ENCODE measurements at places on chromosomes 4 and X.

- DNase-seq, result peak; percentile 6
Measured at GRCh38 chrX:114584375-114584943, 573 bp downstream of the HTR2C start.

- no peak for DNase-seq
Measured at GRCh38 chr4:96652158-96652557, 812.3 kb downstream of the PDHA2 start.

DNA sequence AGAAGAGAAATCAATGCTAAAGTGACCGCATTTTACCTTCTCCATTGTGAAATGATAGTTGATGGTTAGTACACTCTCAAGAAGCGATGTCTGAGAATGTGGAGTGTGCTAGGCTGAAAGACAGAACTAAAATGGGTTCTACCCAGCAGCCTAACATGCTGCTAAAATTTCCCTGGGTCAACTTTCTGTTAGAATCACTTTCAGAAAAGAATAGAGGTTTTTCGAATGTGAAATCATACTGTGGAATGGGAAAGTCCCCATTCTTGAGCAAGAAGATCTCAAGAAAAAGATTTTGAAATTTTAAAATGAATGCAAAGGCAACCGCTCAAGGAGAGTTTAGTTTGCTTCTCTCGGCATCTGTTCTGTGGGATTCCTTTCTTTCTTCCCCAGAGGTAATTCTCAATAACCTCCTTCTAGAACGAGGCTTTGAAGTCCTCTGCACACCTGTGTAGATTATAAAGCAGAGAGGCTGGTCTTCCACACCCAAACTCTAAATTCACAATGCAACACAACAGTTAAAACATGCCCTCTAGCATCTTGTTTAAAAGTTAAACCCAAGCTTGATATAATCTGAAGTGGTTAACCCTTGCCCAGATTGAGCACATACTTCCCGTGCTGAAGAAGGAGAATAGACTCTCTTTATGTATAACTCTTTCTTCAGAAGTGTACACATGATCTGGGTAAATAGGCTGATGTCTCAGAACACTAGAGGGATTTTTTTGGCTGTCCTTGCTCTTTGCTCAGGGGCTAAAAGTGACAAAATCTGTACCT, 208.7 kb upstream of the KLF3 start:
- no peak for DNase-seq

GRCh38 chrX:9909254-9909653, 57.9 kb upstream of the CLDN34 start:
- DNase-seq, result no peak

- DNase-seq, result no peak
Measured at GRCh38 chrX:152912106-152912505, 14.2 kb downstream of the ZNF185 start.

- no peak for DNase-seq
Measured at GRCh38 chrX:21993265-21993664, 38.9 kb upstream of the PHEX start.

GRCh38 chr4:25246680-25247611, 13.1 kb downstream of the PI4K2B start:
- DNase-seq, result no peak

DNA sequence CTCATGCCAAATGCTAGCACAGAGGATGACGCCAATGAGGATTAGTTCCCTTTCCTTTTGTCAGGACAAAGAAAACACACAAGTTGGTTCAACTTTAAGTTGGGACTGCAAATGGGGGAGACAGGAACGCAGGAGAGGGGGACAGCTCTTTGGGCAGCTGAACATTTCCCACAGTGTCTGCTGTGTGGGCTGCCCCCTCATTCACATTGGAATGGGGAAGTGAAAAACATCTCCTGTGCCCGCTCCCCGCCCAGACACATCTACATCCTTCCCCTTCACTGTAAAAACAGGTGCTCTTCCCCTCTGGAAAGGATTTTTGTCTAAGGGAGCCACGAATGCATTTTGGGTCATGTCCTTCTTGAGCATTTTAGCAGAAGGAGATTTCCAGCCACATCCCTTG, 44.5 kb upstream of the TBC1D9 start:
- DNase-seq, result no peak

DNA sequence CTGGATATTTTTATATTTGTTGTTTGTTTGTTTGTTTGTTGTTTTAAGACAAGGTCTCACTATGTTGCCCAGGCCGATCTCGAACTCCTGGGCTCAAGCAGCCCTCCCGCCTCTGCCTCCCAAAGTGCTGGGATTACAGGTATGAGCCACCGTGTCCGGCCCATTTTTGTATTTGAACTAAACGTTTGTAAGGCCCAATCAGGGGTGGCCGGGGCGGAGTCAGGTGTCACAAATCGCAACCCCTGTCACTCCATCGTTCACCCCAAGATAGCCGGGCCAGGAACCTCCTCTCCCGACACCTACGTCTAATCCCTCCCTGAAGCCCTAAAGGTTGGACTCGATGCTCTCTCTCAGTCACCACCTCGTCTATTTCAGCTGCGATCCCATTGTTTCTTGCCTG, 722 bp upstream of the EFHC2 start:
- DNase-seq, result no peak

- peak; percentile 55 for DNase-seq
Measured at GRCh38 chr4:20305976-20306375, 54.3 kb downstream of the SLIT2 start.

GRCh38 chr4:77600521-77601451, 4.8 kb upstream of the CXCL13 start:
- peak; percentile 41 for DNase-seq

GRCh38 chr4:175823015-175823742, 11.1 kb upstream of the GPM6A start:
- DNase-seq, result no peak

DNA sequence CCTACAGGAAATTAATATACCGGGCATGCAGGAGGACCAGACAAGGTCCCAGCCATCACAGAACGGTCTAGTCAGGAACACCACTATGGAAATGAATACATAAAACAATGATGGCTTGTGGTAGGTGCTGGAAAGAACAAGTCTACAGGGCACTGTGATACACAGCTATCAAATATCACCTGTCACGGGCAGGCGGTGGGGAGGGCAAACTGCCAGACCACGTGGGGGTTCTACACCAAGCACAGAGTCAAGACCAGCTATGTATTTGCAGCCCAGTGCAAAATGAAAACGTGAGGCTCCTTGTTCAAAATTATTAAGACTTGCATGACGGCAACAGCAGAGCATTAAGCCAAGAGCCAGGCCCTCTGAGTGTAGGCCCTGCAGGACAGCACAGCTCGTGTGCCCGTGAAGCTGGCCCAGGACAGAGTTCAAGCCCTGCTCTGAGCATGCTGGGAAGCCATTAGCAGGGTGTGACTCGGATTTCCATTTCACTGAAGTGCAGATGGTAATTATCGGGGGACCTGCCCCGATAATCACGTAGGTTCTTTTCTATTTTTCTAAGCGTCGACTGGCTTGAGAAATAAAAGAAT, 83.6 kb downstream of the JAKMIP1 start:
- DNase-seq, result no peak

DNA sequence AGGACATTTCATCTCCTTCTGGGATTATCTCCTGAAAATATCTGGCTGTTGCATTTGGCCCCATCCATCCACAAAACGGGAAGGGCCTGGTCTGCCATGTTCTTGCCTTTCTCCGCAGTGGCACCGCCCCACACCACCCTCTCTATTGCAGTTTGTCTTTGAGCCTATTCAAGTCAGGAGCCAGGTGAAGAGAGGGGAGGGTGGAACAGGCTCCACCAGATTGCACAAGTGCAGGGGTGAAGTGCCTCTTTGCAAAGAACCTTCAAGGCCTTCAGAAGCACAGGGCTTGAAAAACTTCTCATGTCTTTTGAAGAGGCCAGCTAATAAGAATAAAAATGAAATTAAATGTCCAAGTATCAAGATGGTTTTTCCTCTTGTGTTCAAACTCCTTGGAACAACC, 28.7 kb downstream of the RS1 start:
- no peak for DNase-seq

- DNase-seq, result no peak
Measured at GRCh38 chr4:83556006-83556707, 20.2 kb downstream of the GPAT3 start.

DNA sequence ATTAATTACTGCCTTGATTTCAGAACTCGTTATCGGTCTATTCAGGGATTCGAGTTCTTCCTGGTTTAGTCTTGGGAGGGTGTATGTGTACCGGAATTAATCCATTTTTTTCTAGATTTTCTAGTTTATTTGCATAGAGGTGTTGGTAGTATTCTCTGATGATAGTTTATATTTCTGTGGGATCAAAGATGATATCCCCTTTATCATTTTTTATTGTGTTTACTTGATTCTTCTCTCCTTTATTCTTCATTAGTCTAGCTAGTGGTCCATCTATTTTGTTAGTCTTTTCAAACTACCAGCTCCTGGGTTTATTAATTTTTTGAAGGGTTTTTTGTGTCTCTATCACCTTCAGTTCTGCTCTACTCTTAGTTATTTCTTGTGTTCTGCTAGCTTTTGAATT, 32.1 kb downstream of the CDX4 start:
- no peak for DNase-seq

DNA sequence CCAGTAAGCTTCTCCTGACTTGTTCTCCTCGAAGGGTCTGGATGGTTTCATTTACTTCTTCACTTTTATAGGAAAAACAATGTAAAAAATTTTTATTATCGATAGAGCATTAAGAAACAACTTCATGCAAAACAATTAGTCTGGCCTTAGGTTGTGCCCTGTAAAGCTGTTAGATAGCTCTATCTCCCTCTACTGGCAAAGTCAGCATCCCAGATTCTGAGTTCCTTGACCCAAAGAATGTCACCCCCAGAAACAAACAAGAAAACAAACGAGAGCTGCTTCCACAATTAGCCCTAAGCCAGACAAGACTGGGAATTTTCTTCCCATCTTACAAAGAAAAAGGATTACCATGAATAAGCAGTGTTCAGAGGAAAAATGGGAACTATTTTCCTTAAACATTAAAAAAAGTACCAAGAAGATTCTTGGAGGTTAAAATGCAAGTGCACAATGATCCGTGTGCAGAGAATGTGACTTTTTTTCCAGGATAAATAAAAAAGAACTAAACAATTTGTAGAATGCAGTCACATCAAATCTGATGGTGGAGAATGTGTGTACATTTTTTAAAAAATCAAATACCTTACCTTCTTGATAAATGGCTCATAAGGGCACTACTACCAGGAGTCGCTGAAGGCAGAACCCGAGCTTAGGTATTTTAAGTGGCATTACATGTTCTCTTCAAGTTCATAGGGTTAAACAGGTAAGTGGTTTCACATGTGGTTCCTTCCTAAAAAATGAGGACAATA, 293.2 kb downstream of the FBXO8 start:
- DNase-seq, result peak; percentile 70

DNA sequence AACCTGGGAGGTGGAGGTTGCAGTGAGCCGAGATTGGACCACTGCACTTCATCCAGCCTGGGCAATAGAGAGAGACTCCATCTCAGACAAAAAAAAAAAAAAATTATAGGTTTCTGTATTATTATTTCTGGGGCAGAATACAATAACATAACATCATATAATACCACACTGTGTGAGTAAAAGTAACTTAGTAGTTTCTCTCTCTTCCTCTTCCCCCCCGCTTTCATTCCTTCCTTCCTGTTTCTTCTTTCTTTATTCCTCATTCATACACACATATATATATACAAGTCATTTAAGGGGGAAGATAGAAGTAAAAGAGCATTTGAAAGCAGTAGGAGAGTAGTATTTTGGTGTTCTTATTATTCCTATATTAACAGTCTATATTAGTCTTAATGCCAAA, 55.9 kb upstream of the FHDC1 start:
- no peak for DNase-seq

GRCh38 chrX:66004928-66005829, 34.7 kb downstream of the VSIG4 start:
- DNase-seq, result no peak

DNA sequence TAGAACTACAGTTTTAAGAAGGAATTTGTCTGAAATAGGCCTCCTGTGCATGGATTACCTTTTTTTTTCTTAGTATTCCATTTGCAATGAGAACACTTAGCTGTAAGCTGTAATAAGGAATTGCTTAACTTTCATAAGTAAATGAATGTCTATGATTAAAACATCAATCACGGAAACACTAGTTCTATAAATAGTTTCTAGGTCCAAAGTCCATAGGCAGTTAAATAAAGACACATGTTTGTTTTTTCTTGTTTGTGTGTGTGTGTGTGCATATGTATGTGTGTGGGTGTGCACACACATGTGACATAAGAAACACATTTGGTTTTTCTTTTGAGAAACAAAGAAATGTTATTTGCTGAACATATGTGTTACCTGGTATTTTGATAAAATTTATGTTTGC, 11.2 kb downstream of the GPRIN3 start:
- DNase-seq, result no peak

GRCh38 chr4:112736718-112737135, 99.8 kb downstream of the LARP7 start:
- no peak for DNase-seq

GRCh38 chr4:55763996-55764395, 55.6 kb upstream of the EXOC1L start:
- no peak for DNase-seq

- DNase-seq, result peak; percentile 17
Measured at GRCh38 chrX:86002076-86002896, 45.1 kb downstream of the CHM start.

DNA sequence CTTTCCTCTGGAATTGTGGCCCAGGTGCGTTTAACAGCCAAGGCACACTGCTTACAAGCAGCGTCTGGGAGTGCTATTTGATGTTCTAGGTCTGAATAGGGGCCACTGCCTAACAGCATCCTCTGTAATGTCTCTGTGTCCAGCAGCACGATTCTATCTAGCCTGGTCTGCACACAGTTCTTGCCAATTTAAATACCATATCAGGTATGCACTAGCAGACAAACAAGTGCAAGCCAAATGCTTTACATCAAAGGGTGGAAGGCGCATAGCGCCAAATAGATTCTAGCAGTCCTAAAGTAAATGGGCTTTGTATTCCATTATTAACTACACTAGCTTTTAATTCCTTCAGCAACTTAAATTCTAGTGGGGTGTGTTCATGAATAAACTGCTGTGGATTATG, 15.8 kb upstream of the UGDH start:
- DNase-seq, result no peak

DNA sequence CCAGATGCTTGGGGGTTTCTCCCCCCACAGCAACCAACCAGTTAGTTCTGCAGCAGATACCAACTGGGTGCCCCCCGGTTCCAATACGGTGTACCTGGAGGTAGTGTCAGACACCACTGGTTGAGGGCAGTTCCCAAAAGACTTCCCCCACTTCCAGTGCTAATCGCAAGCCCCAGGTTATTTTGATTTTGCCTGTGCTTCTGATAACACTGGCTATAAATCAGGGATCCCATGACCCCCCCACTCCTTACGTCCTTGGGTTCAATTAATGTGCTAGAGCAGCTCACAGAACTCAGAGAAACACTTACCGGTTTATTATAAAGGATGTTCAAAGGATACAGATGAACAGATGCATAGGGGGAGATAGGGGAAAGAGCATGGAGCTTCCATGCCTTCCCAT, 5.5 kb downstream of the CLCN3 start:
- no peak for DNase-seq

DNA sequence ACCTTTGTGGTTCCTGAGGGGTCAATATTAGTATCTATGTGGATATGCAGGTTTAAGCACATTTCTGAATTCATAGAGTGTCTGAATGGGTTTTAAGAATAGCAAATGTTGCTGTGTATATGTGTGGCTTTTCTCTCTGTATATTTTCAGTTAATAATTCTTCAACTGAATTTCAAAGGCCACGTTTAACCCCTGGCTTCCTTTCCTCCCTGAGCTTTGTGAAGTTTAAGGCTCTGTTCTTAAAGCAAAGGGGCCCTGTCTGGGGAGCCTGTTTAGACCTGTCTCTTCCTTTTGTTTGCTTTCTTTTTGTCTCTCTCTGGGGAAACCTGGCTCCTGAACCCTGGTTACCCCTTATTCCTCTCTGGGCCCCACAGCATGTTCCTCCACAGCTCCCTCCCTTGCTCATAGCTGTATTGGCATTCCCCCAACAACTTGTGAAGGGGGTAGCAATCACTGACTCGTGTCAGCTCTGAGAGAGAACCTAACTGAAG, 139.1 kb downstream of the COL4A6 start:
- DNase-seq, result peak; percentile 20

Measured in fibroblast of mammary gland (primary cell).